Activated T-cell treated with anti-CD3 and anti-CD28 coated beads, Interleukin-2, amount 50 U/mL, for 72 hours (primary cell): ENCODE measurements at places on chromosomes 12 and 14.
A peak's percentile ranks its signal among the peaks of the same experiment; 100 is the strongest.

GRCh38 chr12:50984586-50985298 lies 32.4 kb downstream of the HIGD1C start:
- DNase-seq = no peak

DNA sequence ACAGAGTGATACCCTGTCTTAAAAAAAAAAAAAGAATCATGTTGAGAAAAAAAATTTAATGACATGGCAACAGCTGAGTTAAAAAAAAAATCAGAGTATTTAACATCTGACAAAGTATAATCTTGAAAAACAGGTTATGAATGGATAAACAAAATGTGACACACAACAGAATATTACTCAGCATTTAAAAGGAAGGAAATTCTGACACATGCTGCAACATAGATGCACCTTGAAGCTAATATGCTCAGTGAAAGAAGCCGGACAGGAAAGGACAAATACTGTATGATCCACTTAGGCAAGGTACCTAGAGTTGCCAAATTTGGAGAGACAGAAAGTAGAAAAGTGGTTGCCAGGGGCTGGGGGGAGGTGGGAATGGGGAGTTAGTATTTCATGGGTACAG lies 19.4 kb upstream of the EIF2B2 start:
- DNase-seq = no peak

DNA sequence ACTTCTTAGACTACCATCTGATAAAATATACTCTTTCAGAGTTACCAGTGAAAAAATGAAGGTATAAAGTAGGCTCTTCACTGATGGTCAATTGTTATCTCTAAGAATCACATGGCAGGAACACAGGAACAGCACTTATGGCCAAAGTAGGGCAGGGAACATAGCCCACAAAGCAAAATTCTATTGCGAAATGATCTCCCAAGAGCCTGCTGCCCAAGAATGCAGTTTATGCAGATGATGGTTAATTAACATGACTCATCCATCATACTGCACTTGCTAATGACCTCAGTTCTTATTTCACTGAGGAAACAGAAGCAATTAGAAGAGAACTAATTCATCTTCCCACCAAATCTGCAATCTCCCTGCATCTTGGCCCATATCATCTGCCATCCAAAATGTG lies 133.8 kb downstream of the SLC2A13 start:
- DNase-seq = no peak

- no peak for DNase-seq
These were observed 7.5 kb downstream of the FOXG1 start for GRCh38 chr14:28773861-28774691.

DNA sequence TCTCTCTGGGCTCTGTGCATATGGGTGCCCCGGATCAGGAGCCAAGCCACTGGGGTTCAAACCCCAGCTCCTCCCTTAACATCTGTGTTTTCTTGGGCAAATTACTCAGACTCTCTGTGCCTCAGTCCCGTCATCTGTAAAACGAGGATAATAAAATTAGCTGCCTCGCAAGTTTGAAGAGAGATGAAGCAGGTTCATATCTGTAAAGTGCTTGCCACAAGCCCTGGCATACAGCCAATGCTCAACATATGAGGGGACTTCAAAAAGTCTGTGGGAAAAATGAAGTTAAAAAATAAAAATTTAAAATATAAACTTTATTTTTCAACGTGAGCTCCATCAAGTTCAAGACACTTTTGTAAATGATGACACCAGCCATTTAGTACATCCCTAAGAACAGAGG lies 276.7 kb downstream of the FOXN3 start:
- no peak for DNase-seq

GRCh38 chr14:102524451-102525218 lies 15.1 kb upstream of the ANKRD9 start:
- peak; percentile 96 for DNase-seq
